Activated naive CD4-positive, alpha-beta T cell (primary cell): ENCODE measurements at places on chromosomes 5 and 9.

DNA sequence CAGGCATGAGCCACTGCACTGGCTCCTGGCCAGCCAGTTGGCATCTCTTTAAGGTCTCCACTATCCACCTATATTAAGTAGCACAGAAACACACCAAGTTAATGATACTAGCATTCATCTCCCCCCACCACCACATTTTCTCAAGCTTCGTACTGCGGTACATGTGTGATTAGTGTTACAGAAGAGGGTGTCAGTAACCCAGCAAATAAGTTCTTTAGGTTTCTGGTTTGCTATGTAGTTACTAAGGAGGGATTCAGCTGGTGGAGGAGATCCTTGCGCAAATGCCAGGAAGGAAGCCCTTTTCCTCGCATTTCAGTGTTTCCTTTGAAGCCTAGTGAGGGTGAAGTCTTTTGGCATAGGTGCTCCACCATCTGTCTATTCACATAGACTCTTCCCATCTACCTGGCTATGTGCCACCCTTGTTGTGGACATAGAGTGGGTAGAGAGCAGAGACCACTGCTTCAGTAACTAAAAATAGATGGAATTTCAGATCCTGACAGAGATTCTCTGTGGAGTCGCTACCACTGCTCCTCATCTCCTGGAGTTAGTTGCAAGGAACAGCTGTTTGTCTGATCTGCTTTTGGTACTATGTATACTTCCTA, 16.7 kb downstream of the UBE2D2 start:
- no peak for DNase-seq

DNA sequence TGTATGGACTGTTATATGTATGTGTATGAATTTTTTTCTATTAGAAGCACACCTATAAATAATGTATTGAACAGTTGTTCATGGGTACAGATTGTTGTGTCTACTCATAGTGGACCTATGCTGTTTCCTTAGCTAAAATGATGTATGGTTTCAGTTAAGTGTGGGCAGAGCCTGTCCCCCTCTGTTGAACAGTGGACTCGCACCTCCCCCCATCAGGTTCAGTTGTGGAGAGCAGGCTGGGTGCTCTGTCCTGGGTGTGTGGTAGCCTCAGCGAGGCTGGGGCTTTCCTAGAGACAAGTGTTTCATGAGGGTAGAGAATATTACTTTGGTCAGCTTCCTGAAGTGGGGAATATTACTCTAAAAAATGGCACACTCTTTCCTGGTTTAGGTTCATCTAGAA, 47.4 kb upstream of the LRRTM2 start:
- no peak for DNase-seq

GRCh38 chr9:9846557-9846956, 766.2 kb downstream of the PTPRD start:
- DNase-seq: no peak

- DNase-seq: no peak
Measured at GRCh38 chr5:67246108-67246507, 49.5 kb upstream of the CD180 start.

- DNase-seq: no peak
Measured at GRCh38 chr9:125121146-125121545, 22.2 kb downstream of the SCAI start.

DNA sequence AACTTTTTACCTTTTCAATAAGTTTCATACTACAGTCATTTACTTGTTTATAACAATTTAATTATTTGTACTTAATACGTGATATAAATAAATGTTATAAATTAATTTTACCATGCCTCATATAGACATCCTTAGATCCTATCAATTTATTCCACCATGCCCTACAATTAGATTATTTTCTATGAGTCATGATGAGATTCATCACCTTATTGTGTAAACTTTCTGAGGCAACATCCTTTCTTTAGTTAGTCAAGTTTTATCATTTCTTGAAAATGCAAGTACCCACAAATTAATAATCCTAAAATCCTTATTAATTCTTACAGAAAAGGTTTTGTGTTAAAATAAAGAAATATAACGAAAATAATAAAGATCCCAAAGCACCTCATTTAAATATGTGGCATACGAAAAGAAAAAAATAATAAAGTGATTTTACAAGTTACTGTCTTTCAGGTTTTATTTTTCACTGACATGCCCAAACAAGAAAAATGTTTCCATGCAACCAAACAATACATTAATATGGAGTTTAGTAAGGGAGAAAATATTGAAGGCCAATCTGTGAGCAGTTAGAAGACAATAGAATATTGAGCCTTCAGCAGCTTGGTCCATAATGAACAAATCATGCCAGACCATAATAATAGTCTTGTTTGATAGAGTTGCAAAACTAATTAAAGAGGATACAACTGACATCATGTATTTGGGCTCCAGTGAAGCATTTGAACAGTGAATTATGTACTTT, 188.7 kb upstream of the MRPS30 start:
- DNase-seq: no peak

- no peak for DNase-seq
Measured at GRCh38 chr9:133735415-133735775, 2.8 kb downstream of the SARDH start.

DNA sequence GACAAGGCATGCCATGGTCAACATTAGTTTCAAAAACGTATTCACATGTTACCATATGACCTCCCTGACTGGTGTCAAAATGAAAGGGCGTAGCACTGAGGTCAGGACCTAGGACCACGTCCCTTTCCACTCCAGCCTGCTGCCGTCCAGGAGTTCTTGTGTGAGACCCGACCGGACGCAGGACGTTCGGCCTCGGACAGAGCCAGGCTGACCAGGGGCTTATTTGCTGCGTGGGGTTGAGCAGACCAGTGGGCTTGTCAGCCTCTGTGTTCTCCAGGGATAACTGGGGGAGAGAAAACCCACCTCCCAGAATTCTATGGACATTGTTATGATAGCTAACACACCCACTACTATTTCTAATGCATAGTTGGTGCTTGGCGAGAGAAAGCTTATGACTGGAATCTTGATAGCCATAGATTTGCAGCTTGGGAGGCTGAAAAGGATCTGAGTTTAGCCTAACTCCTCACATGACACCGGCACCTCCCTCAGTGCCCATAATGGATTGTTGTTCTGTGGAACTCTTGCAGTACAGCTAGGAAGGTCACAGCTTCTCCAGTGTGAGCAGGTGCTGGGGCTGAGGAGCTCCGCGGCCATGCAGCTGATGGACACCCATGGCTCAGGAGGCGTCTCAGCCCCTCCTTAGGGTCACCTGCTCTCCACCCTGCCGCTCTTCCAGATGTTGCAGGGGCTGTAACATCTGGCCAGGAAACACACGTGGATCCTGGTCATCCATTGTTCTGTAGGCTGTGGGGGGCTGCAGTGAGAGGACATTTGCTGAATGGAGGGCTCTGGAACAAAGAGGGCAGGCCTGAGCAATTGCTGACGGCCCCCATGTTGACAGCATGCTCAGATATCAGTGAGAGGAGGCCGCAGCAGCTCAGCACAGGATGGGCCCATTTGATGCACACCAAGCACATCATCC, 368.4 kb downstream of the IRX2 start:
- DNase-seq: no peak

GRCh38 chr5:127031863-127032232, 1.5 kb upstream of the MARCHF3 start:
- no peak for DNase-seq

DNA sequence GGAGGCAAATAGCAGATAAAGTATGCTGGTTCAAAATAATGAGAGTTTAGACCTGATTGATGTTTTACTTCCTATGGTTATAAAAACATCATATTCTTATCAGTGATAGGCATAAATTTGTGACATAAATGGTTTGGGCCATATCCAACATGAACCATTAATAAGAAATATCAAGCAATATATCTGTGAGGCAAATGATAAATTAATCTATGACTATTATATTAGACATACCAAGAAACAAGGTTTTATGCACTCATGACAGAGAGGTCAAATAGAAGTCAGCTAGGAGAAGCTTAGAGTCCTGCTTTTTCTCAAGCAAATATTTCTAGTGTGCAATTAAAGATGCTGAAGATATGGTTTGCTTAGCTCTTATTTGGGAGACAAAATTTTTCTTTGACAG, 10.4 kb downstream of the SMIM3 start:
- DNase-seq: no peak

GRCh38 chr9:274406-274805, 59.7 kb downstream of the DOCK8 start:
- DNase-seq: no peak

DNA sequence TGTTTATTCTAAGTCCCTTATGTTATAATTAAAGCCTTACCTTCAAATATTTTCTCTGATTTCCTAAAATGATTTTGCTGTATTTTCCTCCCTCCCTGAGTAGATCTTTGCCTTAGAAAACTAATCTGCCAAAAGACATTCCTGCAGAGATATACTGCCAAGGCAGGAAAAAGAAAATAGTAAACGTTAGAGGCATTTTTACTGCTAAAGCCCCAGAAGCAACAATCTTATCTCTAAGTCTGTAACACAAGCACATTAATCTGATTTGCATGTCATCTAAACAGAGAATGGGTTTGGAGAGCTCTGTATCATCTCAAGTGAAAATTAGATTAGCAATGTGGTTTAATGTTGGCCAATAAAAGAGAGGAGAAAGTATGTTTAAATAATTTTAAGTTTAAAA, 847.7 kb downstream of the MAT2B start:
- DNase-seq: no peak

- no peak for DNase-seq
Measured at GRCh38 chr5:71836559-71837112, 117.6 kb downstream of the CARTPT start.

DNA sequence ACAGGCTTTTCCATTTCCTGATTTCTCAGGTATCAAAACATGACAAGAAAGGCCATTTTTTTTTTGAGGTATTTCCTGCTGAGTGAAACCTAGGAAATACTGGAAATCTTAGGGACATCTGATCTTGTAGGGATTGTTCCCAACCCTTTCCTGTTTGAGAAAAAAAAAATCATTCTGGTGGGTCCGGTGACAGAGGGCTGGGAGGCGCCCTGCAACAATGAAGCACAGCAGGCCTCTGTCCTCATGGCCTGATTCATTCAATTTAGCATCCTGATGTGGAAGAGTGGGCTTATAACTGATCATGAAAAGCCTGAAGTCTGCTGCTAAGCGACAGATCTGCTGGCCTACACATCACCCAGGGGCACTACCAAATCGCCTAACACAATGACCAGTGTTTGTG, 3.0 kb upstream of the C9orf153 start:
- no peak for DNase-seq

DNA sequence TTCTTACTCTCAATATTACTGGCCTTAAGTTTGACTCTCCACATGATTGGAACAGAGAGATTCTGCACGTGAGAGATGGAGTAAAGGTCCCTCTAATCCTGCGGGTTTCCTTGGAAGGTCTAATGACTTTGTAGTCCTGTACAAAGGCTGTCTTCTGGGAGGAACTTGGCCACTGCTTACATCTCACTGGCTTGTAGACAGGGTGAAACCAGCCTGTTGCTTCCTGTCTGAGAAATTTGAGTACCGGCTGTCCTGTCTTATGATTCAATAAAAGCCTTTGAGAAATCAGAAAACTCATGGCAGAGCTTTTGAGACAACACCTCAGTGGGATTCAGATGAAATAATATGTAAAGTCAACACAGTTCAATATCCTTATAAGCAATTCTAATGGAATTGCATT, 43.0 kb downstream of the IL31RA start:
- no peak for DNase-seq

DNA sequence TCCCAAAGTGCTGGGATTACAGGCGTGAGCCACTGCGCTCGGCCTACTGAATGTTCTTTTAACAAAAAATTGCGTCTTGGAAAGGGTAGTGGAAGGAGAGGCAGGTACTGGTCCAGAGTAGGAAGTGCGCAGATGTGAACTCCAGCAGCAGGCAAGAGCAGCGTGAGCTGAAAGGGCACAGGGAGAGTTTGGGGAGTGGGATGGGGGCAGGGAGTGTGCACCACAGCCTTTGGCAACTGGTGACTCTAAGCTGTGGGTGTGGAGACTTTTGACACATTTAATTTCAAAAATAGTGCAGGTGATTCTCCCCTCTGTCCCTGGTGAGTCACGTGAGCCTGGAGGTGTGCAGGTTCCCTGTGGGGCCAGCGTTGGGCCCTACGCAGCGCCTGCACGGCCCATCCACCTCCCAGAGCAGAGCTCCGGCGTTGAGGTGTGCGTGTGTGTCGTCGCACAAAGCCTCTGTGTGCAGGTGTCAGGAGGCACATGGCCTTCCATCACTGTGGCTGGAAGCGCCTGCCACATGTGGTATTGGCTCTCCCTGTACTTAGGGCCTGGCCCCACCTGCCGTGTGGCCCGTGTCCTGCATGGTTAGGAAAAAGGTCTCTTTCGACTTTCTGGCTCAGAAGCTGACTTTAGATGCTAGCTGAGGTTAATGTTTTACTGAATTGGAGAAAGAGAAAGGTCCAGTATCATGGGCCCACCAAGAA, 11.5 kb downstream of the SQSTM1 start:
- no peak for DNase-seq

DNA sequence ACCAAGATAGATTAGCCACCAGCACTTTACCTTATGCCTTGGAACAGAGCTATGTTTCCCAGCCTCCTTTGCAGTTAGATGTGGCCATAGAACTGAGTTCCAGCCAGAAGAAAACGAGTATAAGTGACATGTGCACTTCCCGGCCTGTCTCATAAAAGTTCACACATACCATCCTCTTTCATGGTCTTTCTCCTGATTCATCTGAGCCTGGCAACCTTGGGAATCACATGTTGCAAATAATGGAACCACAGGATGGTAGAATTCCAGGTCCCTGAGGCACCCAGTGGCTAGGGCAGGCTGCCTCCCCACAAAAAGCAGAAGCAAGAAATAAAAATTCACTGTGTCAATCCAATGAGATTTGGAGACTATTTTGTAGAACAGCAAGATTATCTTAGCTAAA, 128.1 kb downstream of the PDE4D start:
- no peak for DNase-seq

DNA sequence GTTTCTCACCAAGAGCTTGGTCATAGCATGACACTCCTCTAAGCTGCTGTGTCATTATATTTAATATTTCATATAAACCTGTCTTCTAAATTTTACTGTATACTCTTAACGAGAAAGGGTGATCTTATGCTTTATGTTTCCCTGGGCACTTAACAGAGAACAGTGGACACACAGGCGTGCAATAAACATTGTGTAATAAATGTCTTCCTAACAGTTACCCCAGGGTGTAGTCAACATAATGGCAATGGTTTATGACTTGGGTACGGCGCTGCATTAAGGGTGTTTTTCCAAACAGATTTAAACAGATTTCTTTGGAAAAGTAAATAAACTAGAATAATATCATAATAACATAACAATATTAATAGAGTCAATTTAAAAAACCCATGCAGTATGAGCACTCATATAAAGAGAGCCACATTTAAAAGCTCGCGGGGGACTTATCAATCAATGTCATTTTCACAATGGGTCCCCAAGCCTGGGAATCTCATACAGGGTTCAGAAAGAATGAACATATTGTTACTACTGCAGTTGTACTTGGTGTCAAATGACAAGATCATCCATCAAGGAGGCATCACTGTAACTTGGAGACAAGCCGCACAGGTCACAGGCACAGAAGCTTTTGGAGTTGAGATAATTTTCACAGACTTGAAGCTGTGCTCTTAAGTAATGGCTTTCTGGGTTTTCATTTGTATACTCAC, 376.4 kb downstream of the CTNND2 start:
- DNase-seq: no peak

DNA sequence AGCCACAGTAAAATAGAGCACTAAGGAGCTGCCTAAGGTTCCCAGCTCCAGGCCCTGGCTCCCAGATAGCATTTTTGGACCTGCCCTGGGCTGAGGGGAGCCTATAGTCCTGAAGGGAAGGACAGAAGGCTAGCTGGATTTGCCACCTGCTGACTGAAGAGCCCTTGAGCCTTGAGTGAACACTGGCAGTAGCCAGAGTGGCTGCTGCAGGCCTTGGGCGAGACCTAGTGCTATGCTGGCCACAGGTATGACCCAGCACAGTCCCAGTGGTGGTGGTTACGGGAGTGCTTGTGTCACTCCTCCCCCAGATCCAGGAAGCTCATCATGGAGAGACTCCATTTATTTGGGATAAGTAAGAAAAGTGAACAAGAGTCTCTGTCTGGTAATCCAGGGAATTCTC, 10.3 kb upstream of the STX17 start:
- DNase-seq: no peak
